ENCODE measurements at places on chromosomes 2 and 18.

DNA sequence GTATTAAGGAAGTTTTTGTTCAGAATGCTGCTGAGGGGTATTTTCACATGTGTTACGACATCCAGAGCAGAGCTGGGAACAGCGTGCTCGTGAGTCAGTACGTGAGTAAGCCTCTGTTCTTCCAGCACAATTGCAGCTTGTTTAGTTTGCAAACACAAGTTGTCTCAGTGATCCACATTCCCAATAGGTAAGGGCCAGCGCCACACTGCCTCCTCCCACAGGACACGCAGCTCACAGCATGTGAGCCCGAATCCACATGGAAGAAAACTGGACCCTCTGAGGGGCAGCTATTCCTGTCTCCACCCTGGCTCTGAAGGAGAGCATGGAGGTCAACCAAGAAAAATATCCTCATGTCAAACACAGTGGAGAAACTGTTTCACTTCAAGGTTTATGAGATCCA lies 173.9 kb upstream of the PID1 start:
- no peak for DNase-seq

DNA sequence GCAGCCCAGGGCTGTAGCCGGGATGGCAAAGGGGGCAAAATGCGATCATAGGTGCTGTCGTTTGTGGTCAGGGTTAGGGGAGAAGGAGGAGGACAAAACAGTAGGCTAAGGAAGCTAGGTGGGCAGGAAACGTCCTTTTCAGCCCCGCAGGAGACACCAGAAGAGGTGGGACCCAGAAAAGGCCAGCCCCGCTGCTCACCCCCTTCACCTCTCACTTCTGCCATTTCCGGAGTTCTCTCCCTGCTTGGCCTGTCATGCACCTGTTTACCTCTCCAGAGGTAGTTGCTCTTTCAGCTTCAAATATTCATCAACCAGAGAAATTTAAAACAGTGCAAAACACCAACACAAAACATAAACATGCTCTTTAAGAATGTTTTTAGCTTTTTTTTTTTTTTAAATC lies 849 bp downstream of the AQP4 start:
- DNase-seq, result no peak

- DNase-seq, result no peak
Measured at GRCh38 chr18:70693246-70693645, 404.4 kb downstream of the SOCS6 start.

- no peak for DNase-seq
Measured at GRCh38 chr2:176768185-176768584, 444.4 kb upstream of the HNRNPA3 start.

DNA sequence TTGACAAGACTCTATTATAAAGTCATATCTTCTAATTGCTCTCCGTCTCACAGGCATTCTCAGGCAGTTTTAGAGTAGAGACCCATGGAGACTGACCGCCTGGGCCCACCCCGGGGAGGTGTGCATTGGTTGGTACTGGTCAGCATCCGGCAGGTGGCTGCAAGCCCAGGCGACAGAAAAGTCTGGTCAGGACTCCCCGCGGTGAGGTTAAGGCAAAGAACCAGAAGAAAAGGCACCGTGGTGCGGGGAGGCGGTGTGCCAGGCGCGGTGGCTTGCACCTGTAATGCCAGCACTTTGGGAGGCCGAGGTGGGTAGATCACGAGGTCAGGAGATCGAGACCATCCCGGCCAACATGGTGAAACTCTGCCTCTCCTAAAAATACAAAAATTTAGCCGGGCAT lies 32.5 kb downstream of the AMER3 start:
- no peak for DNase-seq

DNA sequence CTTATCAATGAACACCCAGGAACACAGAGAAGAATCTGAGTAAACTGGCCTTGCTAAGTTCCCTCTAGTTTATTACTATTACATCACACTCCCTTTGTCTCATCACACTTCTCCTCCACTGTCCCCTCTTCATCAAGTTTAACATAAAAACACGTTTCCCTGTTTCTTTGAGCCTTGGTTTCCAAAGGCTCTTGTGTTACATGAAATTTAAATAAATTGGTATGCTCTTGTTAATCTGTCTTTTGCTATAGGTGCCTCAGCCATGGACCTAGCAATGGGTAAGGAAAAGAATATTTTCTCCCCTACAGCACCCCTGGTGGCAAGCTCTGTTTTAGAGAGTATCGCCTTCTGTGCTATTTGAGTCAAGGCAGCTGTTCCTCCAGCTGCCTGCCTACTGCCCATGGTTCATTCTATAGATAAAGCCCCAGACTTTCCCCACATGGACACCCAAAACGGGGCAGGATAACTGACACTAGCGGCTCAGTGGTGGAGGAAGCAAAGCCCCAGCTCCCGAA lies 31.8 kb downstream of the TGIF1 start:
- DNase-seq, result no peak

DNA sequence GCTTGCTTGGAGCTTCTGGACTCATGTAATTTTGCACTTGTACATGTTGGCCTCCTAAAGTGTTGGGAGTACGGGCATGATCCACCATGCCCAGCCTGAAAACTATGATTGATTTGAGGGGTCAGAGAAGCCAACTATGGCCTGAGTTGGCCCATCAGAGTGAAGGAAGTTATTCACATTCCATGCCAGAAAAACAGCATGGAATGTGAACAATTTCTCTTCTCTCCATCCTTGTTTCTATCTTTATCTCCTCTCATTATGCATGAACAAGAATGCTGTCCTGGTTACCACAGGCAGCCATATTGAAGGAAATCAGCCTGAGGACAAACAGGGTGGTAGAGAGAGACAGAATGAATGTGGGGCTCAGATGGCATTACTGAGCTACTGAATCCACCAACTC lies 3.5 kb upstream of the CD226 start:
- no peak for DNase-seq

DNA sequence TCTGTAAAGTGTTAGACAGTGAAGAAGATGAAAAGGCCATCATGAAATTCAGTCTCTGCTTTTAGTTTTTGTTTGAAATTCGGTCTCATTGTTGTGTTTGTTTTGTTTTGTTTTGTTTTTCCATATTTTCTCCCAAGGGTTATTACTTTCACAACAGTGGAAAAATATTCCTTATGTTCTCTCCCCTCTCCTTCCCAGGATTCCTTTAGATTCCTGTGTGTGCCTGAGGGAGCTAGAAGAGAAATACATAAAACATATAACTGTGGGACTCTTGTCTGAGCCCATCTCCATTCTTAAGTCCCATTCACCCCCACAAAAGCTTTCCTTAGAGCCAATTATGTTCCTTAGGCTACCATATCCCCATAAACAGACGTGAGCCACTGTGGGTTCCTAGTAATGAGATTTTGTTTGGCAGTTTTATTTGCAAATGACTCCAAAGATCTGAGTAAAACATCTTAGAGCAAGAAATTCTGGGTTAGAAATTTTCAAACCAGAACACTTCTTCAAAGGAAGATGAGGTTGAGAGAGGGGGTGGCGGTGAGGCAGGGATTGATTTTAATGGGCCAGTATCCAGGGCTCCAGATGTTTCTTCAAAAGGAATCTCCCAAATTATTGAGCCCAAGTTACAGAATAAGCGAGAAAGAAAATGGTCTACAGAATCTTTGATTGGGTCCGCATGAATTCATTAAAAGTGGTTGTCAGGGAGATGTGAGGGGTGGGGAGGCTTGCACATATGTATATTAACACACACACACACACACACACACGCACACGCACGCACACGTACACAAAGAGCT lies 157.8 kb upstream of the TNP1 start:
- no peak for DNase-seq

GRCh38 chr18:58307441-58307840 lies 263.4 kb downstream of the NEDD4L start:
- DNase-seq, result no peak

- no peak for DNase-seq
Measured at GRCh38 chr18:24270358-24270936, 127.2 kb downstream of the OSBPL1A start.

DNA sequence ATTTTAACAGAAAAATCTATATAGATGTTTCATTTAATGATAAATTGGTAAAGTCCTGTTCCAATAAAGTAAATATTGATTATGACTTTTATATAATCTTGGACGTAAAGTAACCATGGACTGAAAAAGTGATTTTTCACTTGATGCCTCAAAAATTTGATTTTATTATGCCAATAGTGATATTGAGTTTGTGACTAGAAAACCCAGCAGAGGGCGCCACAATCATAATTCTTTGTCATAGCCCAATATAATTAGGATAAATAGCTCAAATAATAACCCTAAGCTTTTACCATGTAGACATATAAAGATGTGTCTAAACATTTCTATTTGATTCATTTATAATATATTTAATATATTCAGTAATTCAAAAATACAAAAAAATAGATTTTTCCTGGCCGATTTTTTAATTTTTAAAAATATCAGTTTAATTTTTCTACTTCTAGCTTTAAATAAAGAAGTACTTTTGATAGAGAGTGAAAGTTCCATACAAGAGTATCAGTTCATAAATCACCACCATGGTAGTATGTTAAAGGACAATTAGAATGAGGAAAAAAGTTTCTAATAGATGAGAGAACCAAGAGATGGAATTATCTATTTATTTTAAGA lies 30.7 kb downstream of the CAMKMT start:
- DNase-seq, result peak; percentile 3

DNA sequence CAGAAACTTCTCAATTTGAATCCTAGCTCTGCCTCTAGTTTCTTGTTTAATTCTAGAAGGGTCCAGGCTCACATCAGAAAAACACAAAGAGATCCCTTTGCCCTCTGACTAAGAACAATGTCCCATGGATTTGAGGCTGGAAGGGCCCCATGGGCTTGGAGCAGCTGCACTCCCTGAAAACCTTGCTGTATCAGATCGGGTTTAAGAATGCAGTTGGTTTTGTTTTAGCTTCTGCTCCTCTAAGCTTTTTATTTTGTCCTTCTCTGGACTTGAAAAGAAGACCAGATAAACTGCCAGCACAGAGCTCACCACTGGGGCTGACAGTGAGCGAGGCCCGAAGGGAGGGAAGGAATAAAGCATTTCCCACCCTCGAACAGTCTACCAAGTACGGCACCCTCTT lies 69.2 kb upstream of the WIPF1 start:
- no peak for DNase-seq

DNA sequence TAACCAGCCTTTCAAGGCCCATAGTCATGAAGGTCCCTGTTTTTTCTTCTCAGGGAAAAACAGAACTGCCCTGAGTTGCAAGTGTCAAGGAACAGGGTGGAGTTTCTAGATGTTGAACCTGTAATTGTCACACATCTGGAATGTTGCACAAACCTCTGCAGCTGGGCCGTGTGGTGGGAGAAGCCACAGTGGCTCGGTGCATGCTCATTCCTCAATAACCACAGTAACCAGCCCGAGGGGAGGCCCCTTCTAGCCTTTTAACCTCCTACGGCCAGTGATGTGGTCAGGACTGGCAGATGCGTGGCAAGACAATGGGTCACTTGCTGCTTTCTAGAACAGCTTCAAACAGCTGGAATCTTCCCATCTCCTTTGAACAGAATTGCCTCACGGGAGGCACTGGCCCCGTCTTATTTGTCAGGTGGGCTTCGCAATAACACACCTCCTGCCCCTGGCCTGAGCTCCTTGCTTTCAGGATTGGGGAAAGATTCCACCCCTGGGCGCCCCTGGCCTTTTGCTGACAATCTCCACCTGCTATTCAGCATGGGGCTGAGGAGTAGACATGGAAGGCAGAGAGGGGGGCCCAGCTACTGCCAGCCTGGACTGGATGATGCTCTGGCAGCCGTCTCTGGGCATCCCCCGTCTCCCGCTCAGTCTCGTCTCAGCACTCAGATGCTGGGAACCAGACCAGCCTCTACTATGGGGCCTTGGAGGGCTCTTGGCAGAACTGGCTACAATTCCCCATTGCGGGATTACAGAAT lies 102.9 kb downstream of the KLHL29 start:
- no peak for DNase-seq

GRCh38 chr2:159192371-159192918 lies 94.1 kb downstream of the WDSUB1 start:
- no peak for DNase-seq

- DNase-seq, result no peak
Measured at GRCh38 chr18:55762424-55762823, 174.4 kb upstream of the TCF4 start.
